CD4-positive, alpha-beta memory T cell (primary cell): ENCODE measurements at places on chromosomes 2 and 18. TPM values are rescaled to one million over a fixed set of nuclear protein-coding genes. Genes with fewer than 3 reads are reported as not detected.

GRCh38 chr2:23904692-23905091 lies 22.2 kb downstream of the ATAD2B start:
- no peak overlapping the region for H3K4me3 ChIP-seq
- no peaks in the 10 kb centered on the region for H3K27me3 ChIP-seq
- DNase-seq, result no peak

DNA sequence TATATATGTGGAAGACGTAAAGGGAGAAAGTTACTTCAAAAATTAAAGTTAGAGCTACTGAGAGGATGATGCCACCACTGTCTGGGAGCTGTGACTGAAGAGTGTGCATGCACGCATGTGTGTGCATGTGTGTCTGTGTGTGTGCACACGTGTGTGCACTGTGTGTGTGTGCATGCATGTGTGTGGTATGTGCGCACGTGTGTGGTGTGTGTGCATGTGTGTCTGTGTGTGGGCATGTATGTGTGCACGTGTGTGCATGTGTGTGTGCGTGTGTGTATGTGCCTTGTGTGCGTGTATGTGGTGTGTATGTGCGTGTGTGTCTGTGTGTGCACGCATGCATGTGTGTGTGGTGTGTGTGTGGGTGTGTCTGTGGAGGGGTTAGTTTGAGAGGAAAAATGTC lies 473.4 kb downstream of the CMPK2 start:
- H3K4me3 ChIP-seq, result no peak overlapping the region
- H3K36me3 ChIP-seq, result no peaks in the 10 kb centered on the region
- H3K4me1 ChIP-seq, result no peaks in the 10 kb centered on the region

GRCh38 chr2:218289639-218290315 lies 2.5 kb downstream of the TMBIM1 start:
- H3K36me3 ChIP-seq, result no peaks in the 10 kb centered on the region
- H3K4me3 ChIP-seq, result peak overlapping the region; percentile 74
- peaks cover 82% of the 10 kb centered on the region for H3K4me1 ChIP-seq
- DNase-seq, result no peak

Gene CXXC1
- 191 TPM for total RNA-seq

DNA sequence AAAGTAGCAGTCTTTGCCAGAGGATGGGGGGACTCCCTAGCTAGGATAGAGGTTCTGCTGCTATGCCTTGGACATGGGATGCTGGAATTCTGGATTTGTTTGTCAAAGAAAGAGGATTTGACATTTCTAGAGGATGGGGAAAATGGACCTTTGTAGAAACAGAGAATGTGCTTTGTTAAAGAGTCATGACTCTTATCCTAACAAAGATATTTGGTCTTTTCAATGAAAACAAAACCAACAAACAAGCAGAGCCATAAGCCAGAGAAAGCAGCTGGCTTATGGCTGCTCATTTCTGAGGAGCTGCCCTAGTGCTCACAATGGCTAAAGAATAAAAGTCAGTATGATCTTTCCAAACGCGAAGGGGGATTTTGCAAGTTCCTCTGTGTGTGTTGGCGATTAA lies 40.8 kb upstream of the MAPRE2 start:
- no peak overlapping the region for H3K4me3 ChIP-seq
- H3K4me1 ChIP-seq, result no peaks in the 10 kb centered on the region
- no peak for DNase-seq
- no peaks in the 10 kb centered on the region for H3K27me3 ChIP-seq

GRCh38 chr2:141869572-141869971 lies 261.2 kb downstream of the LRP1B start:
- no peaks in the 10 kb centered on the region for H3K27me3 ChIP-seq
- H3K4me3 ChIP-seq, result no peak overlapping the region
- no peaks in the 10 kb centered on the region for H3K4me1 ChIP-seq
- H3K36me3 ChIP-seq, result no peaks in the 10 kb centered on the region
- DNase-seq, result no peak

Gene IL1R1
- total RNA-seq, result 1.0 TPM

Gene DCDC2C
- total RNA-seq, result not detected

GRCh38 chr2:118202707-118203303 lies 114.5 kb downstream of the INSIG2 start:
- H3K4me1 ChIP-seq, result no peaks in the 10 kb centered on the region
- no peak overlapping the region for H3K4me3 ChIP-seq
- H3K27ac ChIP-seq, result no peak overlapping the region
- no peaks in the 10 kb centered on the region for H3K27me3 ChIP-seq

Gene UGT1A3
- total RNA-seq, result not detected

Gene MAP2
- total RNA-seq, result 0.41 TPM

DNA sequence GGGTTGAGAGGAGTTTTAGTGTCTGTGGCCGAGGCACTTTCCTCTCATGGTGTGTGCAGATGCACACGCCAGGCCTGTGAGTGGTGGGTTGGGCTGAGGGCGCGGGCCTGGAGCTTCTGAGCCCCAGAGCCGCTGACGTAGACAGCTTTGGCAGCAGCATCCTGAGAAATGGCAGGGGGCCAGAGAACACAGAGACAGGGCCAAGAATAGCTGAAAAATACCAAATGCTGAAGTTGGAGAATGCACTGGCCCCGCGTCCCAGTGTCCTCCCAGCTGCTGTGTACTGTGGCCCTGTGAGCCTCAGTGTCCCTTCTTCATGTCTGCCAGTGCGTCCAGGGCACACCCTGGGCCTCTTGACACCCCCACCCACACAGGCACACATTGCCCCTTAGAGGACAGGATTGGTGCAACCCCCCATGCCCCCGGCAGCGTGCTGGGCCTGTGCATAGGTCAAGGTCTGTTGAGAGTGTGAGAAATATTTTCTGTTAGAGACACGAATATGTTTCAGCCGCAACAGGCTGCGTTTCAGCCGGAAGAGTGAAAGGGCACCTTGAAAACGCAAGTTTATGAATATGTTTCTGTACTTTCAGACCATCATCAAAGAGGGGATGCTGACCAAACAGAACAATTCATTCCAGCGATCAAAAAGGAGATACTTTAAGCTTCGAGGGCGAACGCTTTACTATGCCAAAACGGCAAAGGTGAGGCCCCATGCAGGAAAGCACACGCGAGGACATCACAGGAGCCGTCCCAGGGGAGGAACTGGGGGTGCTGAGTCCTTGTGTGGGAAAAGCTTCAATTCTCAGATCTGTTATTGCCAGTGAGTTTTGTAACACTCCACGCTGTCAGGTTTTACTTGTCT lies 33.6 kb downstream of the DGKD start:
- no peak overlapping the region for H3K27ac ChIP-seq
- no peak overlapping the region for H3K4me3 ChIP-seq

GRCh38 chr2:199982126-199982843 lies 26.9 kb downstream of the MAIP1 start:
- H3K36me3 ChIP-seq, result no peaks in the 10 kb centered on the region
- H3K27me3 ChIP-seq, result no peaks in the 10 kb centered on the region
- H3K27ac ChIP-seq, result no peak overlapping the region
- H3K4me1 ChIP-seq, result no peaks in the 10 kb centered on the region

Gene C2orf80
- not detected for total RNA-seq

Gene AGBL5
- 12.2 TPM for total RNA-seq

GRCh38 chr2:142065700-142066099 lies 65.1 kb downstream of the LRP1B start:
- no peak overlapping the region for H3K27ac ChIP-seq
- no peak for DNase-seq
- H3K36me3 ChIP-seq, result no peaks in the 10 kb centered on the region
- no peaks in the 10 kb centered on the region for H3K27me3 ChIP-seq
- H3K4me1 ChIP-seq, result no peaks in the 10 kb centered on the region

- H3K27ac ChIP-seq, result no peak overlapping the region
- H3K36me3 ChIP-seq, result no peaks in the 10 kb centered on the region
- no peak overlapping the region for H3K4me3 ChIP-seq
- no peaks in the 10 kb centered on the region for H3K27me3 ChIP-seq
- no peaks in the 10 kb centered on the region for H3K4me1 ChIP-seq
- DNase-seq, result no peak
Observed at GRCh38 chr2:119598596-119599263, 54.5 kb downstream of the CFAP221 start.

Gene GCG
- not detected for total RNA-seq

- H3K27ac ChIP-seq, result no peak overlapping the region
- peaks cover 6% of the 10 kb centered on the region for H3K36me3 ChIP-seq
- H3K4me1 ChIP-seq, result no peaks in the 10 kb centered on the region
- no peak overlapping the region for H3K4me3 ChIP-seq
- H3K27me3 ChIP-seq, result no peaks in the 10 kb centered on the region
Observed at GRCh38 chr2:53701221-53701620, 66.4 kb upstream of the CHAC2 start.

DNA sequence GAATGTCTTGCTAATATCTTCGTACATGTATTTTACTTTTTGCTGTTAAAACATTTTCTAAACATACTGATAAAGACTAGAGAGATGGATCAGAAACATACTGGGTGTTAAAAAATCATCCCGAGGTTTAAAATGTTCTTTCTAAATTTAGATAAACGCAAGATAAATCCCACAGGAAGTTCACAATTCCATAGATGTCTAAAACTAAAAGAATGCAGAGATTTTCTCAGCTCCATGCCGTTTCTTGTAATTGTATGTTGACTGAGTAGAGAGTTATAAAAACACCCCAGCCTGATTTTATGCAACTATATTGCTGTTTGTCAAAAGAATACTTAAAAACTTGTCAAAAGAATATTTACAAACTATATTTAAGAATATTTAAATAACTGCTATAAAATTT lies 455.7 kb downstream of the ARHGAP15 start:
- H3K27ac ChIP-seq, result no peak overlapping the region
- peaks cover 4% of the 10 kb centered on the region for H3K4me1 ChIP-seq
- no peak for DNase-seq
- H3K36me3 ChIP-seq, result no peaks in the 10 kb centered on the region
- H3K27me3 ChIP-seq, result no peaks in the 10 kb centered on the region
- H3K4me3 ChIP-seq, result no peak overlapping the region

- H3K4me1 ChIP-seq, result peaks cover 24% of the 10 kb centered on the region
- no peaks in the 10 kb centered on the region for H3K36me3 ChIP-seq
- DNase-seq, result no peak
- H3K4me3 ChIP-seq, result no peak overlapping the region
Observed at GRCh38 chr2:239376351-239376750, 24.5 kb downstream of the HDAC4 start.

DNA sequence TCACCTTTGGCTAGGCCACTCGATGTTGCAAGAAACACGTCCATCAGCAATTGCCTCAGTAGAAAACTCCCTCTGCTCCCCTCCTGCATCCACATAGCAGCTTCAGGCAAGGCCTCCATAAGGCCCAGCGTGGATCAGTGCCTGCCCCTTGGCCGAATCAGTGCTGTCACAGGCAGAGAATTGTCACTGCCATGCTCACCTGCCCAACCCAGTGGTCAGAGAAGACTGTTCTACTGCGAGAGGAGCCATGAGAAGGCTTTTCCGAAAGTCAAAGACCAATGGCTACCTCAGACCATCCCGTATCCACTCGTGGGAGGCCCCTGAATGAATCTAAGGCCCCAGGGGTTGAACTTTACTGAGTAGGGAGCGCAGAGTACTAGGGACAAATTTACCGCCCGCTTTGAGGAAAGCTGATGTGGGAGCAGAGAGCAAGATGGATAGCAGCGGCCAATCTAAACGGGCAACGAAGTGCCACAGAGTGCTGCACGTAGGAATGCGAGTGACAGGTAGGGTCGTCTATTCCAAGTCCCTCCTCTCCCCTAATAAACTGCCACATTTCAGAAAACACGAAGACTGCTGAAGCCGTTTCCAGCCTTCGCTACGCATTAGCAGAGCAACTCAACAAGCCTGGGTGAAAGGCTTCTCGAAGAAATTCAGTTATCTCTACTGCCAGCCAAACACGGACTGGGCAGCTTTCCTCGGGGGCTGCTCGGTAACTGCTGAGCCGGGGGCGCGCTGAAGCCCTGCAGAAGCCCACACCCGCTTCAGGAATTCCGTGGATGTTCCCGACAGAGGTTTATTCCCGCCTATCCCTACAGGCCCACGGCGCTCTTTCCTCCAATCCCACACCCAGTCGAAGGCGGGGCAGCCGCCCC lies 968 bp upstream of the RALBP1 start:
- no peak for DNase-seq
- peaks cover 24% of the 10 kb centered on the region for H3K4me1 ChIP-seq
- H3K36me3 ChIP-seq, result no peaks in the 10 kb centered on the region
- peak overlapping the region; percentile 86 for H3K4me3 ChIP-seq

Gene PCARE
- total RNA-seq, result not detected

DNA sequence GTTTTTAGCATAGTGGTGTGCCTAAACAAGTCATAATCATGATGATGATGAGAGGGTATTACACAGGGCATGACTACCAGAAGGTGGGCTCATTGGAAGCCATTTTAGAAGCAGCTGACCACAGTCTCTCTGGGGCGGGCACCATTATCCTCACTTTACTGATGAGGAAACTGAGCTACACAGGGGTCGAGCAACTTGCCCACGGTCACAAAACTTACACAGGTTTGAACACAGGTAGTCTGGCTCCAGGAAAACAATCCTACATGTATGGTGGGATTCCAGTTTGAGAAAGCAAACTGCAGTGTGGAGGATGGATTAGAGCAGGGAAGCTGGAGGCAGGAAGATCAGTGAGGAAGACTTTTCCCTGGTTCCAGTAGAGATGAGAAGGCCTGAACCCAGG lies 6.2 kb downstream of the RHOB start:
- H3K36me3 ChIP-seq, result no peaks in the 10 kb centered on the region
- DNase-seq, result no peak
- H3K27me3 ChIP-seq, result no peaks in the 10 kb centered on the region
- H3K27ac ChIP-seq, result no peak overlapping the region
- H3K4me3 ChIP-seq, result no peak overlapping the region
- no peaks in the 10 kb centered on the region for H3K4me1 ChIP-seq

DNA sequence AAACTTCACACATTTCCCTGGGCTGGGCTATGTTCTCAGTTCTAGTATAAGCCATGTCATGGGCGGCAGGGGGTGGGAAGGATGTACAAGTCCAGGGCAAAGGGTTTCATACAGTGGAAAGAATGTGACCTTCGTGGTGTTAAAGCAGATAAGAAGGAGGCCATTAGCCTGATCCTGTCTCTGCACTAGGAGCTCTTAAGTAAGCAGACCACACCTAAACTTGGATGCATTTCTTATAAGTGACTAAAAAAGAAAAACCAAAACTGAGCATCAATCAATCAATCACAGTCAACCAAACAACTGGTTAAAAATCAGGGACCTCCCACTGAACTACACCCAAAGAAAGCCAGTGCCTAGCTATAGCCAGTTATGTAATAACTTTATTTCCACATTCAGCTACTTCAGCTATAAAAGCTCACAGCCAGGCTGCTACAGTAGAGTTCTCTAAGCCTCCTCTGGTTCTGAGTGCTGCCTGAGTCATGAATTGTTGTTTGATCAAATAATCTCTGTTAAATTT lies 46.8 kb upstream of the RIOK3 start:
- no peaks in the 10 kb centered on the region for H3K36me3 ChIP-seq
- no peaks in the 10 kb centered on the region for H3K4me1 ChIP-seq
- H3K4me3 ChIP-seq, result no peak overlapping the region
- H3K27me3 ChIP-seq, result no peaks in the 10 kb centered on the region
- no peak overlapping the region for H3K27ac ChIP-seq
- no peak for DNase-seq

DNA sequence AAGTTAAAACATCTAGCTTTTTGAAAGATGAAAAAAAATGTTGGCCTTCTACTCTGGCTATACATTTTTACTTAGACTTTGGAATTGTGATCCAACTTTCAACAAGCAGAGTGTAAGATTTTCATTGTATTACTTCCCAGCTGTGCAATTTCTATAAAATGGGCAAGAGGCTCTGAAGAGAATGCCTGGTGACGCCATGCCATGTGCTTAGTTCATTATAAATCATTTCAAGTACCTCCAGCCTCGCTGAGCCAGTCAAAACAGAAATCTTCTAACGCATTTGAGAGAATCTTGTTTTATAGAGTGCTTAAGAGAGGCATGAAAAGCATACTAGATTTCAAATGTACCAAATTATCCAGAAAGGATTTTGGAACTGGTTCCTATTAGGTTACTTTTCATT lies 10.1 kb upstream of the STK17B start:
- no peaks in the 10 kb centered on the region for H3K27me3 ChIP-seq
- no peak overlapping the region for H3K4me3 ChIP-seq
- no peaks in the 10 kb centered on the region for H3K36me3 ChIP-seq
- H3K4me1 ChIP-seq, result peaks cover 100% of the 10 kb centered on the region
- DNase-seq, result no peak

Gene RNU2-63P
- total RNA-seq, result 4.3 TPM
